ENCODE measurements at places on chromosomes 5 and 9.

DNA sequence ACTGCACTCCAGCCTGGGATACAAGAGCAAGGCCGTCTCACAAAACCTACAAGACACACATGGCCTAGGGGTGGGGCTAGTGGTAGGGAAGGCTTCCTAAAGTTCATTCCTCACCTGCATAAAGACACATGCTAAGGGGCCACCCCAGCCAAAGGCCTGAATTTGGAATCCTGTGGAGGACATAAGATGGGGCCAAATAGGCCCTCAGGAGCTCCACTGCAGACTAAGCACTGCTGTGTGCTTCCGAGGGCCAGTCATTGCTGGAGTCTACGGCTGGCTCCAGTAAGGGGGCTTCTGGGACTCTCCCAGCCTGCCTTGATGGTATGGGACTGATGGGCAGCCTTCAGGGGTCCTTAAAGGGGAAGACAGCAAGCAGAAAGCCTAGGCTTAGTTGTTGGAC is 5.7 kb downstream of the NOP16 start:
- no peak for DNase-seq

- no peak for DNase-seq
Measured at GRCh38 chr9:14870090-14870489, 40.1 kb downstream of the FREM1 start.

GRCh38 chr9:114374936-114375335 is 12.8 kb downstream of the AKNA start:
- no peak for DNase-seq

- DNase-seq = no peak
Measured at GRCh38 chr9:95037789-95038521, 279.6 kb downstream of the FANCC start.

DNA sequence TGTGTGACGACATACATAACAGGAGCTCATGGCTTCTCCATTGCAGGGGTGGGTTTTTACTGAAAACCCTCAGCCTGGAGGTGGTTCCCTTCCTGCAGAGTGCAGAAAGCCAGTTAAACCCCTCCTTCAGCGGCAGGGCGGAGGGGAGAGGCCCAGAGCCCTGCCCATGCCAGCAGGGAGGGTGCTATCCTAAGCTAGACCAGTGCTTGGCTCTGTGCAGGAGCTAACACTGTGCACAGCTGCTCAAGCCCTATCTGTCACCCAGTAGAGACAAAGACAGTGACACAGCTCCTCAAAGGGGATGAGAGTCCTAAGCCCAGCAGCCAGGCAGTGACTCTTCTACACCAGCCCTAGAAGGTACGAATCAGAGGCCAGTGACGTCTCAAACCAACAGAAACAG is 70.0 kb upstream of the ZSWIM6 start:
- no peak for DNase-seq

- no peak for DNase-seq
Measured at GRCh38 chr9:119609277-119609971, 240.2 kb upstream of the BRINP1 start.

DNA sequence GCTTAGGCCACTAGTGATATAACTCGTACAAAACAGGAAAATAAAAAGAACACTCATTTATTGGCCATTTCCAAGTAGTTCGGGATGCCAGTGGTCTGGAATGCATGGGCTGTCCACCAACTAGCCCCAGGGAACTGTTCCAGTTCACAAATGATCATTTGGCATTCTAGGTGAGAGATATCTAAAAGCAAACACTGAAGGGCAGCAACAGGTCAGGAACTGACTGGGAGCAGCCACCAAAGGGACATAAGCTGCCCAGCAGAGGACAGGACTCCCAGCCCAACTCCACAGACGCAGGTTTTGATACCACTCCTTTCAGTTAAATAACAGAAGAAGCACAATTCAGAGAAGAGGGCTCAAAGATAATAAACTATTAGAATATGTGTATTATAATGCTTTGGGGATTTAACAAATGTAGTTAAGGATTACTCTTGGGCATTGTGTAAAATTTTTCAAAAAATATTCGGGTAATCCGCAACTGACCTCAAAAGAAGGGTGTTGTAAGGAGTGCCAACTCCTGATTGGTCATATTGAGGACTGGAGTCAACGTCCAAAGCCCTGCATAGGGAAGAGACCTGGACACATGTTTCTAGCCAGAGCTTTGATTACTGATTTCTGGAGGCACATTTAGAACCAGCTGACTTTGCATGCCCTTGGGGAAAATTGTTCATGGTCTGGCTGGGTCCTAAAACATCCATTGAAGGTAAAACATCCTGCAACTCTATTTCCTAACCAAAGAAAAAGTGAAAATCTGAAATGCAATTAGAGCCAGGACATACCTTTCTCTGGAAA is 320.0 kb downstream of the DNAH5 start:
- DNase-seq = no peak

DNA sequence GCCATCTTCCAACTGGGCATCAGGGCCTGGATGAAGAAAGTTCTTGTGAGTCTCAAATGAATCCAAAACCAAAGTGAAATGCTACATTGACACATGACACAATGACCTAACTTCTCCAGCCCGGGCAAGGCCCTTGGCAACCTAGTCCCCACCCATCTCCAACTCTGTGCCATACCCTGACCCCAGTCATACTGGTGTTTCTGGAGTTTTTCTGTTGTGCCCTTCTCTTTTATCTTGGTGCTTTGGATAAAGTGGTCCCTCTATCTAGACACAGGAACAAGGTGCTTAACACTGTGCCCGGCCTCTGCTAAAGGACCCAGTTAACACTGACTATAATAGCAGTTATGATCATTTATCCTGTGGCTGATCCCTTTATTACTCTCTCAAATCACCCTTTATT is 149.8 kb downstream of the GRIA1 start:
- no peak for DNase-seq

DNA sequence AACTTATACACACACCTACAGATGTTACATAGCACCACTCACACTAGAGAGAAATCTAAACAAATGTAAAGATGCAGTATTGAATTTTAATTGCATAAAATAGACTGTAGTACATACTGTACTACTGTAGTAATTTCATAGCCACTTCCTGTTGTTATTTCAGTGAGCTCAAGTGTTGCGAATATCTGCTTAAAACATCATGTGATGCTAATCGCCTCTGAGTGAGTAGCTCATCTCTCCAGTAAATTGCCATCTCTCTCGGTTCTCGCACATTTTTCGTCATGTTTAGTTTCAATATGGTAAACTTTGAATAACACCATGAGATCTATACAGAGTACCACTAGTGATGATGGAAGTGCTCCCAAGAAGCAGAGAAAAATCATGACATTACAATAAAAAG is 22.0 kb upstream of the ARHGEF28 start:
- no peak for DNase-seq

- no peak for DNase-seq
Measured at GRCh38 chr9:90979138-90979551, 177.5 kb downstream of the SYK start.

All from heart right ventricle (tissue), 16 donors.